Stimulated activated naive CD4-positive, alpha-beta T cell (primary cell): ENCODE measurements at places on chromosomes 13 and 19.

GRCh38 chr13:36096461-36097416 lies 34.4 kb downstream of the DCLK1 start:
- no peak for DNase-seq

- DNase-seq: no peak
Measured at GRCh38 chr13:36261011-36261410, 36.6 kb downstream of the CCDC169 start.

DNA sequence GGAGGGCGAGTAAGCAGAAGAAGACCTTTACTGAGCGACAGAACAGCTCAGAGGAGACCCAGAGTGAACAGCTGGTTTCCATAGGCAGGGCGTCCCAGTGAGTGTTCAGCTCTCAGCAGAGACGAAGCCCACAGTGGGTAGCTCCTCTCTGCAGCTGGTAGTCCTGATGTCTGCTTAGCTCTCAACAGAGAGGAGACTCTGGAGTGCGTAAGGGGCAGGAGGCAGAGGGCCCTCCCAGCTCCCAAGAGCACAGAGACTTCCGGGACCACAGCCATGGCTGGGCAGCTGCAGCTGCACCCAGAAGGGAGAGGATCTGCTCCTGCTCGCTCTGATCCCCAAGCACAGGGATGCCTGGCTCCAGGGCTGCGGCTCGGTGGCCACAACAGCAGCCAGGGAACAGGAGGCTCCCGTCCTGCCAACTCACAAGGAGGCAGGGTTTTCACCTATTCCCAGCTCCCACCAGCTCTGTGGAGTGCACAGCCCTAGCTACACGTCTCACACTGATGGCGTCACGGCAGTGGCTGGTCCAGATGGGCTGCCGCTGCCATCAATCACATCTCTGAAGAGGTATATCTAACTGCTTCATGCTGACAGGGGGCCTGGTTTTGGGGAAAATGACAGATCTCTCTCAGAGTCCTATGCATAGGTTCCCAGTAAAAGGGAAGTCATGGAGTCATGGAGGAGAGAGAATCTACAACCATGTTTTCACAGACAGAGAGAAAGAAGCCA lies 2660.1 kb upstream of the PCDH20 start:
- no peak for DNase-seq

- DNase-seq: no peak
Measured at GRCh38 chr13:73496711-73497110, 437.9 kb downstream of the KLF5 start.

DNA sequence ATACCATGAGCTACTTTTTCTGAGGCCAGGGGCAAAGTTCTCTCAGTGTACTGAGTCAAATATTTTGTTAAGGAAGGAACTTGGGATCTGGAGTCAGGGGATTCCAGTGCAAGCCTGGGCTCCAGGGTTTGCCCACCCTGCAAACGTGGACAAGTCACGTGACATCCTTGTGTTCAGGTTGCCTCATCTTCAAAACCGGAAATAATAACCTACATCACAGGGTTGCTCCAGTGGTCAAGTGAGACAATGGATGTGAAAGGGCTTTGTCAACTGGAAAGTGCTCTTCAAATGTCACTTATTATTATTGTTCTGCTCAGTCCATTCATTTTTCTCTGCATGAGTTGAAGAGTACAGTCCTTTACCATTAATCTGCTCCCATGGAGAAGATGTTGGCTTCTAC lies 414.9 kb downstream of the COG6 start:
- no peak for DNase-seq

DNA sequence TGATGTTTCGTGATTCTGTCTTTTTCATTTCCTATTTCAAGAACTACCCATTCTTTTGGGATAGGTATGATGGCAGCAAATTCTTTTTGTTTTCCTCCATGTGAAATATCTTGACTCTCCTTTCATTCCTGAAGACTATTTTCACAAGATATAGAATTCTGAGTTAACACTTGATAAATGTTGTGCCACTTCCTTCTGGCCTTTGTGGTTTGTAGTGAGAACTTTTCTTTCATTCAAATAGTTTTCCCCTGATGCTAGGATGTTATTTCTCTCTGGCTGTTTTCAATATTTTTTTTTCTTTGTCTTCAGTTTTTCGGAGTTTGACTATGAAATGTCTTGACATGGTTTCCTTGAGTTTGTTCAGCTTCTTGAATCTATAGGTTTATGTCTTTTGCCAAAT lies 8.3 kb upstream of the TUBGCP3 start:
- no peak for DNase-seq

GRCh38 chr13:65746406-65746921 lies 1483.7 kb downstream of the PCDH9 start:
- DNase-seq: no peak

GRCh38 chr13:71524613-71525304 lies 342.2 kb downstream of the DACH1 start:
- no peak for DNase-seq

- no peak for DNase-seq
Measured at GRCh38 chr19:47725759-47726401, 12.7 kb downstream of the EHD2 start.

- no peak for DNase-seq
Measured at GRCh38 chr19:17762505-17763229, 11.4 kb downstream of the FCHO1 start.

DNA sequence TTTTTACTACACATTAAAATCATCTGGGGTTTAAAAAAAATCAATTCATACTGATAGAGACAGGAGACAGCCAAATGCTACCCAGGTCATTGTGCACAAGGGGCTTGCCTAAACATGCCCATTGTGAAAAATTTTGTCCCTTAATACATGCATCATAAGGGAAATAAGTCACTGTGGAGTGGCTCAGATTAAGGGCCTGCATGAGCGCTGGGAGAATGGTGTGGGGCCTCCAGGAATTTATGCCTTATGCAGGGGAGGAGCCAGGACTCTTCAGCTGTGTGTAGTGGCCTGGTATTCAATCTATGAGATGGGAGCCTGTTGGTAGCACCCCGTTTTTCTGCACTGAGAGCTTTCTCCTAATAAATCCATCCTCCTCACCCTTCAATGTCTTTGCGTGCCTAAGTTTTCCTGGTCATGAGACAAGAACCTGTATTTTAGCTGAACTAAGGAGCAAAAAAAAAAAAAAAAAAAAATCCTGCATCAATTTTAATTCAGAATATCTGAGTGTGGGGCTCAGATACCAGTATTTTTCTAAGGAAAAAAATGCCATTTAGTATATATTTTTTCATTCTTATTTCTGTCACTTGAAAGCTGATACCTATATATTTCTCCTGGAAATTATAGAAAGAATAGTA lies 997.6 kb upstream of the ATXN8OS start:
- no peak for DNase-seq

DNA sequence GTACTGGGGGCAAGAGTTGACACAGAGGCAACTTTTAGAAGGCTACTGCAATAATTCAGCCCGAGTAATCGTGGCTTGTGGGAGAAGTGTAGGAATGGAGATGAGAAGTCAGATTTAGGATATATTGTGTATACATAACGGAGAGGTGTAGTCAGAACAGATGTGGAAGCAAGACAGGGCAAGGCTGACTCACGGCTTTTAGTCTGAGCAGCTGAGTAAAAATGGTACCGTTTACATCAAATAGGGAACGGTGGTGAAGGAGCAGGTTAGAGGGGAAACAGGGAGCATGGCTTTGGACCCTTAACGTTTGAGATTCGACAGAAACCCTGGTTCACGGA lies 796 bp upstream of the LSM14A start:
- no peak for DNase-seq

- no peak for DNase-seq
Measured at GRCh38 chr13:98533912-98534311, 43.0 kb downstream of the STK24 start.
